ENCODE measurements at places on chromosomes 1 and 21.

- no peak for DNase-seq
Observed at GRCh38 chr1:204249736-204250427, 36.1 kb upstream of the GOLT1A start.

GRCh38 chr1:173920861-173921260 lies 3.7 kb upstream of the SERPINC1 start:
- no peak for DNase-seq

GRCh38 chr1:9284061-9284460 lies 8.6 kb upstream of the SPSB1 start:
- DNase-seq: no peak

DNA sequence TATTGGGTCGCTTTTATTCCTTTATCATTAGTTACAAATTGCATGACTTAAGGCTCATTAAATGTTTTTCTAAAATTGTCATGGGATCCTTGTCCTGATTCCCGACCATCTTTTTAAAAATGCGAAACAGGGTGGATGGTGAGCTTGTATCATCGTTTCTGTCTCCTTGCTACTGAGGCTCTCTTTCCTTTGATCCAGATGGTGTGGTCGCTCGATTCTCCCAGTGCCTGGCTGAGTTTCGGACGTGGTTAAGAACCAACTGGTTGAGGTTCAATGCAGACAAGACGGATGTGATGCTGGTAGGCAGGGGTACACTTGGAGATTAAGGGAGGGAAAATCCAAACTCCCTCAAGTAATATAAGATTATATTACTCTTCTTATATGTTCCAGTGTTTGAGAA lies 1.2 kb downstream of the MIER1 start:
- peak; percentile 54 for DNase-seq

- no peak for DNase-seq
Observed at GRCh38 chr1:109084563-109085517, 5.7 kb upstream of the TMEM167B start.

All from NCI-H446 (cell line).